ENCODE measurements at places on chromosomes 13 and 19. TPM values are rescaled to one million over a fixed set of nuclear protein-coding genes. Genes with fewer than 3 reads are reported as not detected.

GRCh38 chr19:35274323-35274722 lies 5.6 kb downstream of the USF2 start:
- DNase-seq: no peak

NACC1 gene
- 41.1 TPM for total RNA-seq

CGB8 gene
- total RNA-seq: not detected

GRCh38 chr19:48896191-48896720 lies 2.3 kb downstream of the TULP2 start:
- DNase-seq: peak; percentile 92

SIGLEC8 gene
- total RNA-seq: not detected

ARHGAP45 gene
- 8.5 TPM for total RNA-seq

GRIN2D gene
- 0.31 TPM for total RNA-seq

NLRP4 gene
- not detected for total RNA-seq

GRCh38 chr13:106083620-106084350 lies 451.7 kb downstream of the EFNB2 start:
- no peak for DNase-seq
